Ovary (tissue), 10 donors: ENCODE measurements at places on chromosomes 3 and 15.
A peak's percentile ranks its signal among the peaks of the same experiment; 100 is the strongest.

- DNase-seq: no peak
Measured at GRCh38 chr3:29083676-29084075, 197.2 kb upstream of the RBMS3 start.

DNA sequence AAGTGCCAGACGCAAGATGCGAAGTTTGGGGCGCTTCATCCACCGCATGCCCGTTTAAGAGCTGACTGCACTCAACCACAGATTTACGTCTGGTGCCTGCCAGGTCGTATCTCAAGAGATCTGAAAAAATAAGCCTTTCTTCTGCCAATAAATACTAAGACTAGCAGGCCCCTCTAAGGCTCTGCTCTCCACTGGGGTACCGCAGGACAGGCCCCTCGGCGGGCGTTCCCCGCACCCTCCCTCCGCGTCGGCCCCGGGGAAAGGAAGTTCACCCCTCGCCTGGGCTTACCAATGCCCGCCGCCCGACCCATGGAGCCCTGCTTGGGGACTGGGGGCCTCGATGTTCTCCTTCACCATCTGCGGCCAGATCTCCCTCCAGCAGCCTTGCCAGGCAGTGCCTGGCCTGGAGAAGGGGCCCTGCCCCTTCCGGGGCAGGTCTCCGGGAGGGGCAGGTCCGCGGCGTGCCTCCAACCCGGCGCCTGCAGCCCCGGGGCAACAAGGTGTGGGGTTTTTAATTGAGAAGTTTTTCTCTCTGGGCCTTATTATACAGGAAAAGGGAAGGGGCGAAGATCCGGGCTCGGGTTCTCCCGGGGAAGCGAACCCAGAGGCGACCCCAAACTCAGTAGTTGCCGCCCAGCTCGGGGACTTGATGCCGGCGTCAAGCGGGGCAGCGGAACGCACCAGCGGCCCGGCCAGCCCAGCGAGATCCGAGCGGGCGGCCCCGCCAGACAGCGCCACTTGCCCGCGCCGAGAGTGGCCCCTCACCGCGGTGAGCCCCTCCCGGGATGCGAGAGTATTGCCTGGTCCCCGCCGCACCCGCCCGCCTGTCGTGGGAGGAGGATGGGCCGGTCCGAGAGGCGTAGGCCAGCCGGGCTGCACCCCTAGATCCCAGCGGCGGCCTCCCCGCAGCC lies 735 bp downstream of the GOLGA8B start:
- DNase-seq: peak; percentile 46

GRCh38 chr3:24387493-24387892 lies 107.2 kb downstream of the THRB start:
- no peak for DNase-seq

GRCh38 chr15:47959617-47960413 lies 161.0 kb upstream of the SLC24A5 start:
- no peak for DNase-seq

DNA sequence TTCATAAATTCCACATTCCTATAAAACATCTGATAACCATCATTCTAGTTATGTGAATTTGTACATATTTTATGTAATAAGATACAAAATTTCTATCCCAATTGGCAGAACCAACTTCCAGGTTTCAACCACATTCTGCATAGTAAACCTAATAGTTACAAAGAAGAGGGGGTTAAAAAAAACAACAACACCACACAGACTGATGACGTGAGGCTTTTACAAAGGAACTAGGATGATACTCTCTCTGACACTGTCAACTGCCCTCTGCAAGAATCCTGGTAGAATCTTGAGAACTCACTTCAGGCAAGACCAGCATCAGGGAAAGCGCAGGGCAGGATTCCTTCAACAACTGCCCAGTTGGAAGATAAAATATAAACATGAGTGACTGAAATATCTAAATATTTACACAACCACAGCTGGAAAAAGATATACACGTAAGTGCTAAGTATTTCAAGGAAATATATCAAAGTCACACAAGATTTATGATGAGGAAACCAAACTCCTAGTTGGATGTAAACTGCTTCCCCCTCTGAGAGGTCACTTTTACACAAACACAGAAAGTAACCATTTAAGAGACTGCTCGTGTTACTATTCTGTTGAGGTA lies 816.4 kb downstream of the ROBO1 start:
- no peak for DNase-seq

DNA sequence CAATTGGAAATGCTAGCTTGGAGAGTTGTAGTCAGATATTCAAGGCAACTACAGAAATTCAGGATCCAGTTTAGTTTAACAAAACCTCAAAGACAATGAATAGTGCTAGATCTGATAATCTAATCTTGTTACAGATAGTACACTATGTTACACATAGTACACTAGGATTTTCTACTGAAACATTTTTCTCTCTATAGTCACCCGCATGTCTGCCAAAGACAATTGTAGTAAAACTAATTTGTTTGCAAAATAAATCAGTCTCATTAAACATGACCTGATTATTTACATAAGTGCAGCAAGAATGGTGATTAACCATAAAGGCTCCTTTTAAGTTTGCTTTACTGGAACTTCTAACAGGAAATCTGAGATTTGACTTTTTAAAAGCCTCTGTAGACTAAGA lies 52.0 kb downstream of the ILDR1 start:
- no peak for DNase-seq

DNA sequence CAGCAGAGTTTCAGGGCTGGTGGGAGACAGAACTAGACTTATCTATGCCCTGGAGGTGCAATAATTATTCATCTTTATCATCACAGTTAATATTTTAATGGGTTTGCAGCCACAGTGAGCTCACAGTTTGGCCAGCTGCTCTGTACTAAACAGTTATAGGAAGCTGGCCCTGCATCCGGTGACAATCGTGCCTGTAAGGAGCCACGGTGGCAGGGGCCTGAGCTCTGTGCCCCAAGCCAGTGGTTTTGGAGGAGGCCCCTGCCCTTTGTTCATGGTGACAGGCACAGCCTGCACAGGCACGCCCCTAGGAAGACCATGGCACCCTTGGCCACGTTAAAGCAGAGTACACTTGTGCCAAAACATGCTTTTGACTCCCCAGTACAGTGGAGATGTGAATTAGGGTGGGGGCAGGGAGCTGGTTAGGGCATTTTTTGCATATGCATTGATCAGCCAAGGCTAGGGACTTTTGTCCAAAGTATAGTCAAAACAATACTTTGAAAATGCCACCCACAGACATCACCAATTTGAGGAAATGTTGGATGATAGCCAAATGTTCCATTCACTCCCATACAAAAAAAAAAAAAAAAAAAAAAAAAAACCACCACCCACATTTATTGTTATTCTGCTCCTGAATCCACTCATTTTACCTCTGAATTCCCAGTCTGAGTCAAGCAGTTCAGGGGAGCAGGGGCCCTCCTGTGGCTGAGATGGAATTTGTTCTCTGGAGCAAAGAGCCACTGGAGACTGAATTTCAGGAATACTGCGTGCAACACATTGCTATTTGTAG lies 3.4 kb upstream of the RFTN1 start:
- DNase-seq: peak; percentile 72

GRCh38 chr3:121757087-121757811 lies 7.7 kb upstream of the GOLGB1 start:
- DNase-seq: no peak

DNA sequence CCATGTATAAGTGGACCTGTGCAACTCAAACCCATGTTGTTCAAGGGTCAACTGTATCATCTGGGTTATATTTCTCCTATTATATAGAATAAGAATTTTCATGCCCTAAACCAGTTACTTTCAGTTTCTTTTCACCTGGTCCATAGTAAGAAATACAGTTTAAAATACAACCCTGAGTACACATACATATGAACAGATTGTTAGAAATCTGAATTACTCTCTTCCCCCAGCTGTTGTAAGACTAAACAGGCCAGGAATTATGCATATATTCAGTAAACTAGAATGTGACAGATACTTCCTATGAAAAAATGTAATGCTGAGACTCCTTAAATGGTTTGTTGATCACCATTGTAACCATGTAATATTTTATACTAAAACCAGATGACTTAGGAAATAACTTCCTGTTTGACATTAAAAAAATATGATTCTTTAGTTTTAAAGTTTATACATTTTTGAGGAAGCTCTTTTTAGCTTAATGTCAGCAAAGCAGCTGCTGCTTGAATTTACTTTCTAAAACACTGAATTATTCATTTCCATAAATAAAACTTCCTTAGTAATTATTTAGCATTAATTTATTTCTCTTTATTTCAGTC lies 52.5 kb upstream of the ZCWPW2 start:
- no peak for DNase-seq

DNA sequence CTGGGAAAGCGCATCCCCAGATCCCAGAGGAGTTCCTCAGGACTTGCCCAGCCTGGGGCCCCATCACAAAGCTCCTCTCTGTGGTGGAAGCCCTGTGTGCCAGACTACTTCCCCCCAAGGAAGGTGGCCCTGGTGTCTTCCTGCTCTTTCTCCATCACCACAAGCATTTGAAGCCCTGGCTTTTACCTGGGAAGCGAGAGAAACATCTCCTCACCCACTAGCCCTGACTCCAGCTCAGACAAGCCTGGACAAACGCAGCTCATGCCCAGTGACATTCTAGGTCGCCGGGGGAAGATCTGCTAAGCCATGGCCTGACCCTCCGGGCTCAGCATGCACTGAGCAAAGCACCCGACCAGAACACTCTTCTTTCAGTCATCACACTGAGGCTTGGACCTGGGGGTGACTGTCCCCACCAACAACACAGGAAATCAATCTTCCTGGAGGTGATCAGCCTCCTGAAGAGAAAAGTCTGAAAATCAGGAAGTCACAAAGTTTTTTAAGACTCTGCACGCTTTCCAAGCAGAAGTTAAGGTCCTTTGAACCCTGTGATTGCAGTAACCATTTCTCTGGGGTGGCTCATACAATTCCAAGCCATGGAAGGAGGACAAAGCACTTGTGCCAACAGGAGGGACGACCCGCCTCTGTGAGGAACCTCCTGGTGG lies 40.8 kb downstream of the KLHL25 start:
- no peak for DNase-seq

- no peak for DNase-seq
Measured at GRCh38 chr3:12990781-12991480, 82.3 kb downstream of the IQSEC1 start.

GRCh38 chr3:122255757-122256439 lies 69.2 kb upstream of the CSTA start:
- no peak for DNase-seq

GRCh38 chr3:20683910-20684309 lies 497.9 kb upstream of the SGO1 start:
- DNase-seq: no peak

DNA sequence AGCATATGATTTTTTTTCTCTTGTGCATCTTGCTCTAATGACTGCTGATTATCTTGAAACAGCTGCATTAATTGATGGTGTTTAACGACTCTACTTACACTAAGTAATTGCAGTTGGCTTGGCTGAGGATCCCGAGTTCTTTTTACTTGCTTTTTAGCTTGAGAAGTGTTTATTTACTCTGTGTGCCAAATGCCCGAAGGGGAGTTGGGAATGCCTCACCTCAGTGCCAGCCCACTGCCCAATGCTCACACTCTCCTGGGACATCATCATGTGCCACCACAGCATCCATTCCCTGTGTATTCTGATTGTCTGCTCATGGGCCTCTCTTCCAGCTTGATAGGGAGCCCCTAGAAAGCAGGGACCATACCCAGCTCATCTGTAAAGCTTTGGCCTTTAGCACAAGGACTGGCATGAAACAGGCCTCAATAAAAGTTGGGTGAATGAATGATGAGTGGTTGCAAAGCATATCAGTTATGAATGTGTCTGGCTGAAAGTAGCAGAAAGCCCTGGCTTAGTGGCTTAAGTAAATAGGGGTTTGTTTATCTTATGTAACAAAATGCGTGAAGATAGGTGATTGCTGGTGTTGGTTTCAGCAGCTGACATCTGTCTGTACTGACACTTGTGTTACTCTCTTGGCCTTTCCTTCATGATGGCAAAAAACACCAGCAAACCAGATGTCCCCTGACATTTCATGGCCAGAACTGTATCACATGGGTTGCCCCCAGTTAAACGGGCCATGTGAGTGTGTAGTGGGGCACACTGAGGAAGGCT lies 8.1 kb downstream of the PXYLP1 start:
- DNase-seq: no peak

- no peak for DNase-seq
Measured at GRCh38 chr15:73286311-73286710, 82.4 kb downstream of the HCN4 start.

DNA sequence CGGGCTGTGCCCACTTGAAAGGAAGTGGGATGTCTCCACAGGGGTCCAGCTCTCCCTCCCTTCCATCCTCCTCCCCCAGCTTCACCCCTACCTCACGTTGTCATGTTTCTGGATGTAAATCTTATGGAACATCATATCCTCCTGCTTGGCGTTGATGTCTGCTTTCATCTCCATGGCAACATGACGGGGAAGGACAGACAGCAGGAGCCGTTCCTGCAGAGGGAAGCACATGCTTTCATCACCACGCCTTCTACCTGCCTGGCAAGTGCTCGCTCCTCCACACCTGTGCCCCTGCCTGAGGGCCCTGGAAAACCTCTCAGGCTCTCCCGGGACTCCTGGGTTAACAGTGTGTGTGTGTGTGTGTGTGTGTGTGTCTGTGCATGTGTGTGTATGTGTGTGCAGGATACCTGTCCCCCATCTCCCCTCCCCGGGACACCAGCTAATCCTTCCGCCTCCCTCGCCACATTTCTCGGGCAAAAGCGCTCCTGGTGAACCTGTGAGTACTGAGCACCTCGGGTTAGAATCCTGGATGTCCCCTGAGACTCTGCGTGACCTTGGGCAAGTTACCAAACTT lies 101.1 kb downstream of the ADCY5 start:
- DNase-seq: no peak

DNA sequence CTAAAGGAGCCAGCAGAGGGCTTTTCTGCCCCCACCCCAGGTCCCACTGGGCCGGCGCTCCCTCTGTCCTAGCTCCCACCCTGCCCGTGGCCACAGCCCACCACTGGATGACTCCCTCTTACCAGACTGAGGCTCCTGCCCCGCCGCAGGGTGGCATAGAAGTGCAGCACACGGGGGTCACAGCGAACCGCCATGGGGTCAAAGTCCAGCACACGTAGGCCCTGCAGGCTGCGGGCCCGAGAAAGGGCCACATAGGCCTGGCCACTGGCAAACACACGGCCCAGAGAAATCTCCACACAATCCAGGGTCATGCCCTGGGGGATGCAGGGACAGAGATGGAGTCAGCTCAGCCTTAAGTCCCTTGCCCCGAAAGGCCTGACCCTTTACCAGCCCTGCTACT lies 9.0 kb downstream of the PIF1 start:
- no peak for DNase-seq

DNA sequence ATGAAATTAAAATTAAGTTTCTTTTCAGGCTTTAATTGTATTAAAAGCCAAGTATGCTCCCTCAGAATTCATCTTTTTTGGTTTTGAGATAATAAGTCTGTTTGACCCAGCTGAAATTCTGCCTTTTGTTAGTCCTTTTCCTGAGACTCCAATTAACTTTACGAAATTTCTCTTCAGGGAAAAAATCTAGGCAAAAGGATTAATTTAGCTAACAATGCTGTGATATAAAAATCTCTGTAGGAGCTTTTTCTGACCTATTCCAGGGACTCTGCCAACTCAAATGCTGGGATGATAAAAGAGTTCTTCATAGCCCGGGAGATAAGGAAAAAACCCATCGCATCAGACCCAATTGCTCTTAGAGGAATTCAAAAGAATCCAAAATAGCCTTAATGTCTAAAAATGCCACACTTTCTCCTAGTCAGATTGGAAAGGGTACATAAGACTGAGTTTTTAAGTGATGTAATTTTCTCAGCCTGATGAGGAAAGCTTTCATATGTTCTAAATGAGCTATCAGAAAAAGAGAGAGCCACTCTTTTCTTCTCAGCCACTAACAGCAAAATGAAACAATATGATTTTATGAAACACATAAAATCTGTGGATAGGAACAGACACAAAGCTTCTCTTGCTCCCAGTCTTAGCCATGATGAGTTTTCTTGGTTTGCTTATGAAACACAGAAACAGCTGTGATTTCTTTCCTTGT lies 405.1 kb downstream of the ROBO1 start:
- no peak for DNase-seq
